Activated T-cell treated with anti-CD3 and anti-CD28 coated beads for 24 hours (primary cell): ENCODE measurements at places on chromosomes 6 and 20.

DNA sequence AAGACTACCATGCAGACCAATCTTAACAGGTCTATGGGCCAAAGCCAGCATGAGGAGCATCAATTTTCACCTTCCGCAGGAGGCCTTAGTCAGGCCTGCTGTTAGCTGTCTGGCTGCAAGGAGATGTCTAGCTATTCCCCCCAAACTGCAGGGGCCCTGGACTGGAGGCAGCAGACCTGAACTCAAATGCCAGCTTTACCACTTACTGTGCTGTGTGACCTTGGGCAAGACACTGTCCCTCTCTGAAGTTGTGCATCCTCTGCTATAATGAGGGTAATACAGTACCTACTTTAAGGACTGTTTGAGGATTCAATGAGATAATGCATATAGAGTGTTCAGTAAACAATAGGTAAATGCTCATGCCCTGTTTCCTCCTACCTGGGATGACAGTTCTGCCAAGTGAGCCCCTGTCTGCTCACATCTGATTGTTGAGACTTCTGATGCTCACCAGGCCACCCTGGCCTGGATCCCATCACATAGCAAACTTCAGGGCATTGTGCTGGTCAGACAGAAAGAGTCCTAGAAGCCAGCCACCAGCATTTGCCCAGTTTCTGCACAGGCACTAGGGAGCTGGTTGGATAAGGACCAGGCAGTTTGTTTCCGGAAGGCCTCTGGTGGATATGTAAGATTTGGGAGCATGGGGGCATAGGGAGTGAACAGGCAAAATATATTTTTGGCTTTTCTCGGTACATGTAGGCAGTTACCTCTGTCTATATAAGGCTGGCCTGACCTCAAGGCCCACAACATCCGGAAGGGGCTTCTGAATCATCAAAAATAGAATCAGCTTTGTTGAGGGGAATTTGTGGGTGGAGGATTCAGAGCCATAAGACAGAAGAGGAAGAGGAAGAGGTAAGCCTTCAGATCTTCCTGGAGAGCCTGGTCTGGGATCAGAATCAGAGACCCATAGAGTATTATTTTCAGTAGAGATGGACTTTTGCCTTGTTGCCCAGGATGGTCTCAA, 2.3 kb upstream of the OCSTAMP start:
- DNase-seq, result peak; percentile 35

- no peak for DNase-seq
Measured at GRCh38 chr6:44294832-44295791, 18.0 kb downstream of the AARS2 start.

DNA sequence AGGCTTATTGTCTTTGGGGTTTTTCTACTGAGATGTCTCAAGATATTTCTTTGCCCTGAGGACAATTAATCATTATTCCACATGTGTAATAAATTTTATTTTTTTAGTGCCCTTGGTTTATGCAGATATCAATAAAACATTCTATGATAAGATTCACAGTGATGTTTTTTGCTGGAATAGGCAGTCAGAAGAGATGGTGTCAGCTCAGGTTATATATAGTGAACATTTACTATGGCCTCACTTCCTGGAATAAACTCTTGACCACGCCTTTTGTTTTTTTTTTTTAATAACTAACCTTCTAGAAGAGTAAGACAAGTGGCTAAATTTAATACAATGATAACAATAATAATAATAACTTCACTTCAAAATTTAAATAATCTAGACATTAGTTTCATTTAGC, 209.7 kb downstream of the TRDN start:
- no peak for DNase-seq

DNA sequence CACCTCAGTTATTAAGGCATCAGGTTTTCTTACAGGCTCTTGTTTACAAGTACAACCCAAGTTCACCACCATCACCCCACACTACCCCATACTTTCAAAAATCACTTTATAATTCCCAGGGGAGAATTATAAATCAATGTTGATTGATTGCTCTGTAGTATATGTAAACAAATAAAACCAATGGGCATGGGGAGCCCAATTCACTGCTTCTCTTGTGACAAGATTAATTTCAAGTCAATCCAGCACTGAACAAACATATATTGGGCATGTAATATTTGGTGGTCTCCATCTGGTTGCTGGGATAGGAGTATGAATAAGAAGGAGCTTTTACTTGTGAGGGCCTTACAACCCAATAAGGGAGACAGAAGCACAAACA, 95.8 kb downstream of the CLVS2 start:
- no peak for DNase-seq

GRCh38 chr20:63655249-63655648, 2.0 kb upstream of the STMN3 start:
- DNase-seq, result no peak

- DNase-seq, result no peak
Measured at GRCh38 chr6:55943329-55943728, 67.9 kb upstream of the BMP5 start.

GRCh38 chr6:13358511-13358910, 30.2 kb upstream of the TBC1D7 start:
- DNase-seq, result no peak

DNA sequence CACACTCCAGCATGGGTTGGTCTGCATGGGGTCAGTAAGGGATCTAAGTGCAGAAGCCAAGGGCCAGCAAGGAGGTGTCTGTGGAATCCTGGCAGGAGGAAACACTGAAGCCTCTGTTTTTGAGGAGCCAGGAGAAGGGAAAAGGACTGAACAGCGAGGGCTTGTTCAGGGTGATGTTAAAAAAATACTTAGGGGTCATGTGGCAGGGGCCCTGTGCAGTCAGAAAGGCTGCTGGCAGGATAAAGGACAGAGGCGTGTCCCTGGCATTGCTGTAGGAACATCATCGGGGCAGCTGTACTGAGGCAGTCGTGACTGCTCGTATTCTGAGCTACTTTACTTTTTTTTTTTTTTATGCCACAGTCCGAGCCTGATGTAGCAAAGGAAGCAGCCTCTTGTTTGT, 127.1 kb upstream of the ZFP64 start:
- DNase-seq, result no peak

GRCh38 chr6:14274546-14275492, 157.2 kb downstream of the CD83 start:
- no peak for DNase-seq

- DNase-seq, result no peak
Measured at GRCh38 chr20:59650418-59650817, 46.1 kb downstream of the PHACTR3 start.

- DNase-seq, result no peak
Measured at GRCh38 chr6:3777730-3778461, 26.4 kb upstream of the PXDC1 start.

DNA sequence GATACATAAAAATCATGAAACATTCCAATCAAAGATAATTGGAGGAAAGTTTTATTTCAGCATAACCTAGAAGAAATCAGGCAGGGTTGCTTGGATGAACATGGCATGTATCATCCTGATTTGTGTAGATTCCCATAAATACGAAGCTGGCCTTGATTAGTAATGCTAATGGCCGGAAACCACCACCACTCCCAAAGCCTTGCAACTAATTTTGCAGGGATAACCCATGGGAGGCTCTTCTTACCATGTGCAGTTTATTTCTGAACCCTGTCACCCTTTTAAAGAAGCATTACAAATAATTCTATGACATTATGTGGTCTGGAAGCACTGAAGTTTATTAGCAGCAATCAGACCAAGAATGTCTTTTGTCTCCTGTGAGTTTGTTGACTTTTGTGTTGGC, 80.8 kb downstream of the AIG1 start:
- no peak for DNase-seq

GRCh38 chr6:100880149-100880852, 828 bp downstream of the ASCC3 start:
- no peak for DNase-seq

DNA sequence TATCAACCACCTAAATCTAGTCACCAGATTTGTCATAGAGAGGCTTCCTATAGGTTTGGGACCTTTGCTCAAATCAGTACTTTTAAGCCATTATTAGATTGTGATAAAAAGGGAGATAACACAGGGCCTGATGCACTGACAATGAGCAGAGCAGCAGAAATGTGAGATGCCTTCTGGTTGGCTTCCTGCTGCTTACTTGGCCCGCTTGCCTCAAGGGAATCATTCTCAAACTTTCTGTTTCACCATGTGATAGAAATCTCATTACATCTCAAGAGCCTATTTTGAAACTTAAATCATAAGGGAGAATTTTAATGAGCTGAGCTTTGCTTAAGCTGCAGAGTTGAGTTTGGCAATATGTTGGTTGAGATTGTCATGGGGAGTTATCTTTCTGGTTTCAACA, 606.0 kb downstream of the DHX35 start:
- no peak for DNase-seq

DNA sequence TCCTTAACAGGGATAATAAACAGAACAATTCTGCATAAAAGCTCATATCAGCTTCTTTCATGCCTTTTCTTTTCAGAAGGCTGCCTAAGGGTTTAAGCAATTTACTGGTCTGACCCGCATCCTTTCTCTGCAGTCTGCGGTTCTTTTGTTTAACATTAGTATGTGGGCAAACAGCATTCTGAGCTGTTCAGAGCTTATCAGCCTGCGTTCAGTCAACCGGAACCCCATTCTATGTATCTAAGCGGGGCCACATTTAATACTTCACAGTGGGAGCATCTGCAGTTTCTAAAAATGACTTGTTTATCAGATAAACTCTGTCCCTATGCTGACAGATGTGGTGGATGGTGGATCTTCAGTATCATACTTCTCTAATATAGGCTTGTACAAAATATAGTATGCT, 758.9 kb upstream of the MMS22L start:
- DNase-seq, result no peak

DNA sequence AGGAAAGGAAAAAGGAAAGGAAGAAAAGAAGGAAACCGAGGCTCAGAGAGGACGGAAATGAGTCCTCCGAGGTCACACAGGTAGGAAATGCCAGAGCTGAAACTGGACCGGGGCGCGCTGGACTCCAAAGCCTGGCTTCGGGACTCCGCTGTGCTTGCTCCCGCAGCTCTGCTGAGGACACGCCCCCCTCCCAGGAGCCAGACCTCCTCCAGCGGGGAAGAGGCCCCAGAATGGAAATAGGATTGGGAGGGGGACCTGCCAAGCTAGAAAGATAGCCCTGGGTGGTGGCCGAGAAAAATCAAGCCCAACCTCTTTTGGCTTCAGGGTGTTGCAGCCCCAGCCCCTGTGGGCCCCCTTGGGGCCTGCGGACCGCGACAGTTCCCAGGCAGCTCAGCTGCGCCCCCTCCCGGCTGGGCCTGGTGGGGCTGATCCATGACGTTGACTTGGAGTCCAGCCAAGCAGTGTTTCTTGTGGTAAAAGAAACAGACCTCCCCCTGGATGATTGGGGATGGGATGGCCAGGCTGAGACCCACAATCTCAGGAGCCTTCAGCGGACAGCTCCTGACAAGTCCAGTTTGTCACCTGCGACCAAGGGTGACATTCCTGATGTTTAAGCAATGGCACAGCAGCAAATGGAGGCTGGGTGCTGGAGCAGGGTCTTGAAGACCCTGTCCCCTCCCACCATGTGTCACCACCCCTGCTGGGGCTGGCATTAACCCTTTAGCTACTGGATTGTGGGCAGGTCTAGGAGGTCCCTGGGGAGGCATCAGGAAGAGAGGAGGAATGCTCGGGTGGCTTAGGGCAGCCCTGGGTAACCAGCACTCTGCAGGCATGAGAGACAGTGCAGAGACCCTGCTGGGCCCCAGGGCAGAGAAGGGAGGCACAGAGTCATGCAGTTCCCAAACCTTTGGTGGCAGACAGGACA, 55.4 kb downstream of the RIPOR3 start:
- peak; percentile 30 for DNase-seq

- no peak for DNase-seq
Measured at GRCh38 chr6:148805777-148806176, 58.9 kb downstream of the UST start.

GRCh38 chr6:39378960-39379425, 56.5 kb upstream of the KCNK16 start:
- no peak for DNase-seq

- DNase-seq, result no peak
Measured at GRCh38 chr6:52262620-52263344, 18.5 kb upstream of the IL17F start.

DNA sequence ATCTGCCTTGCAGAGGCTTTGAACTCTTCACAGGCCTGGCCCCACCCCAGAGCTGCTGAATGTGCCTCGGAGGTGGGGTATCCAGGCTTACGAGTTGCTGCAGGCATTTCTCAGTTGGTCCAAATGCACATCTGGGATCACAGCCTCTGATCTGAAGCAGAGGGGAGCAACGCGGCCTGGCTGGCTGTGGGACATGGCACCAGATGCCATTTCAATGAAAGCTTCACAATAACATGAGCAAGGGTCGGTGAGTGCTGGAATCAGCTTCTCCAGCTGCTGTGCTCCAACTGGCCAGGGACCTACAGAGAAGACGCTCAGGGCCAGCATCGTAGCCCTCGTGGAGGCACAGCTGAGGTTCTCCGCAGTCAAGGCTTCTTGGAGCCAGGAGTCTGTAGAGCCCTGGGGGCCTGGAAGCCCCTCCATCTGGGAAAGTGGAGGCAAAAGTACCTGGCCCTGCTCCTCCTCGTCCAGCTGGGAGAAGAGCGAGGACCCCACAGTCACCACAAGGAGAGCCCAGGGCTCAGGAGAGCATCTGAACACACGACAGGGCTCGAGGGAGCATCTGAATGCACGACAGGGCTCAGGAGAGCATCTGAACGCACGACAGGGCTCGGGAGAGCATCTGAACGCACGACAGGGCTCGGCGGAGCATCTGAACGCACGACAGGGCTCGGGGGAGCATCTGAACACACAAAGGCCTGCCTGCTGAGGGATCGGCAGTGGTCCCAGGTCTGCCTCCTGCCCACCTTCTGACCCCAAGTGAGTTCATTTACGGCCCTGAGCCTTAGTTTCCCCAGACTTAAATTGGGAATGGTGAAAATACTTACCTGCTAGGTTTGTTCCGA, 165.2 kb downstream of the DLL1 start:
- DNase-seq, result no peak
